ENCODE measurements at places on chromosomes 16 and 17.

DNA sequence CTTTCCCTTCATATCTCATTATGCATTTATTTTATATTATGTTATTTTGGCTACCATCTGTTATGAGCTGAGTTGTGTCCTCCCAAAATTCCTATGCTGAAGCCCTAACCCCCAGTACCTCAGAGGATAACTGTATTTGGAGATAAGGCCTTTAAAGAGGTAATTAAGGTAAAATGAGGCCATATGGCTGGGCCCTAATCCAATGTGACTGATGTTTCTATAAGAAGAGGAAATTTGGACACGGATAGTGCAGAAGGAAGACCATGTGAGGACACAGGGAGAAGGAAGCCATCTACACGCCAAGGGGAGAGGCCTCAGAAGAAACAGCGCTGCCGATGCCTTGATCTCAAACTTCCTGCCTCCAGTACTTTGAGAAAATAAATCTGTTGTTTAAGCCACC, 557.7 kb upstream of the CDH5 start:
- no peak for DNase-seq

GRCh38 chr16:85003076-85003475, 8.3 kb downstream of the ZDHHC7 start:
- no peak for DNase-seq

- DNase-seq: no peak
Measured at GRCh38 chr17:34173241-34173640, 81.8 kb upstream of the CCL2 start.

- DNase-seq: no peak
Measured at GRCh38 chr16:13510425-13511151, 409.4 kb upstream of the ERCC4 start.

DNA sequence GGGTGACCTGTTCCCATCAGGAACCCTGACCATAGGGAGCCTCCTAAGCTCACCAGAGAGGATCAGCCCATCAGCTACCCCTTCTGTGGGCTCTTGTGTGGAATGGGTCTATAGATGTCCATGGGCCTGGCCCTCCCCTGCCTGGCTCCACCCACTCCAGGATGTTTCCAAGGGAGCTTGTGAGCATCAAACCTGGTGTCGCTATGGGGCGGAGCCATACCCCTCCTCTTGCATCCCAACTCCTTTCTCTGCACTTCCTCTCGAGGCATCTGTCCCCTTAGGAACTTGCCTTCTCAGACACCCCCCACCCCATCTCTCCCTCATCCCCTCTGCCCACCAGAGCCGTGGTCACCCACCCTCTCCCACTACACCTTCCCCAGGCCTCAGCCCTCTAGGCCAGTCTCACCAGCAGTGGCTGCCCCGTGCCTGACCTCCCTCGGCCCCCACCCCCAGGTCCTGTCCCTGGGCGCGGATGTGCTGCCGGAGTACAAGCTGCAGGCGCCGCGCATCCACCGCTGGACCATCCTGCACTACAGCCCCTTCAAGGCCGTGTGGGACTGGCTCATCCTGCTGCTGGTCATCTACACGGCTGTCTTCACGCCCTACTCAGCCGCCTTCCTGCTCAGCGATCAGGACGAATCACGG, 10.4 kb downstream of the KCNH6 start:
- DNase-seq: no peak

- DNase-seq: no peak
Measured at GRCh38 chr17:15431196-15431595, 36.2 kb downstream of the CDRT4 start.

GRCh38 chr17:75352079-75352569, 53.4 kb downstream of the GRB2 start:
- DNase-seq: no peak

DNA sequence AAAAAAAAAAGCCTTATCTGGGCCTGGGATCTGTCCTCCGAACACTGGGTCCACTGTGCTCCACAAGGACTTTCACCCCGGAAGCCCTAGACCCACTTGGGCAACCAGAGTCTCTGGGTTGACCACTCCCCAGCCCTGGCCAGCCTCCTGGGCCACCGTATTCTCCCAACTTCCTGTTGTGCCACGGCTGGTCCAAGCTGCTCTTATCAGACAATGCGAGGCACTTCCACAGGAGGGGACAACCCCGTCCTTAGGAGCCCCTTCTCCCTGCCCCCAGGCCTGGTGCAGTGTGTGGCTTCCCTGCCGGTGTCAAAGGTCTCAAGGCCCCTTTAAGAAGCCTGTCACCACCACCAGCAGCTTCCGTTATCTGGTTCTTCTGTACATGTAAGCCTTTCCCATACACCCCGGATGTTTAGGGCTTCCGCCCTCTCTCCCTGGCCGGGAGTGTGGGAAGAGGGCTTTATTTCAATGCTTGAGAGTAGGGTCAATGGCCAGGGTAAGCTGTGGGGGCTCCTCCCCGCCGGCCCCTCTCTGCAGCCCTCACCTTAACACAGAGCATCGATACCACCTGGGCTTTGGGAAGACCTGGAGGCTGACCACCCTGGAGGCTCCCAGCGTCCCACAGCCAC, 313.0 kb downstream of the SEC14L1 start:
- DNase-seq: peak; percentile 75

- DNase-seq: no peak
Measured at GRCh38 chr17:835263-835662, 53.1 kb downstream of the MRM3 start.

Data from natural killer cell treated with Interleukin-12 subunit alpha and Interleukin-12 subunit beta and Interleukin-15 and Interleukin-18, amount 100 ng/mL, for 72 hours (primary cell).